GM13976 (cell line): ENCODE measurements at places on chromosomes 7 and 10.

DNA sequence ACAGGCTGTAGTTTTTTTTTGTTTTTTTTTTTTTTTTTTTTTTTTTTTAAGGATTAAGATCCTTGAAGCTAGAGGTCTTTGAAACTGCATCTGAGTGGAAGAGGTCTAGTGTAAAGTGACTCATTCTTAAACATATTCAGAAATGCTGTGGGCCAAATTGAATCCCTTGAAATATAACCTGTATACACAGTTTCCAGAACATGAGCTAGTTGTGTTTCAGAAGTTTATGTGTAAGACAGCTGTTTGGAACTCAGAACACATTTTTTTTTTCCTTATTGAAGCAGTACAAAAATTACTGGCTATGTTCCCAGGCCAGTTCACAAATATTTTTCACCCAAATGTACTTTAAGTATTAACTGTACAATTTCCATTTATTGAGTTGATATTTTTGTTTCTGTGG is 67.9 kb downstream of the PPP1R9A start:
- no peak for DNase-seq

DNA sequence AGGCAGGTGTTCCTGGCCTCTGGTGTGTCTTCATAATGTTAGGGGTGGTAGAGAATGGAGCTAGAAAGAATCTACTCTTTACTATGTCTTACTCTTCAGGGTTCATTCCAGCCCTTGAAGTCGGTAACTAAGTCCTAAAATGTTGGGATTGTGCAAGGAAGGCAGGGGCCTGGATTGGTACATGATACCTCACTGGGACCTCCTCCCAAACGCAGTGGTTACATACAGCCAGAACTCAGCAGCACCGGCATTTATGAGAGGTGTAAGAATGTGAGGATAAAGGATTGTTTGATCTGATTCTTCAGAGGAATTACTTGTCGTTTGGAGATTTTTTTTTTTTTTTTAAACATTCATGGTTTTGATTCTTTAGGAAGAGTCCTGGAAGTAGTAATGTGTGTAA is 6.9 kb downstream of the COMTD1 start:
- DNase-seq = no peak

- DNase-seq = no peak
Measured at GRCh38 chr10:15223174-15223573, 54.7 kb upstream of the NMT2 start.

GRCh38 chr10:103514244-103514643 is 20.7 kb downstream of the NEURL1 start:
- DNase-seq = no peak

DNA sequence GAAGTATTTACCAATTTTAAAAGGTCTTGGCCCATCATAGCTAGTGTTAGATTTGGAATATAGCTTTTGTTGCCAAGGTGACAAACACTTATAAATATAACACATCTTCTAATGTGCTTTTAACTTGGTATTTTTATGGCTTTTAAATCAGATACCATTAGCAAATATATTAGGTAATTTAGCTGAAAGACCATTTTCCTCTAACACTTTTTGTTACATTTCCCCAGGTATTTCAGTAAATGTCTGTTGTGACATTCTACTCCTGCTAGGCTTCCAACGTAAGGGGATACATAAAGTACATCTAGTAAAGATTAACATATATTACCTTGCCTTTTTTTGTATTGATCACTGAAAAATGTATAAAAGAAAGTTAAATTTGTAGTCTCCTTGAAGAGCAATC is 75.0 kb upstream of the SEM1 start:
- no peak for DNase-seq

DNA sequence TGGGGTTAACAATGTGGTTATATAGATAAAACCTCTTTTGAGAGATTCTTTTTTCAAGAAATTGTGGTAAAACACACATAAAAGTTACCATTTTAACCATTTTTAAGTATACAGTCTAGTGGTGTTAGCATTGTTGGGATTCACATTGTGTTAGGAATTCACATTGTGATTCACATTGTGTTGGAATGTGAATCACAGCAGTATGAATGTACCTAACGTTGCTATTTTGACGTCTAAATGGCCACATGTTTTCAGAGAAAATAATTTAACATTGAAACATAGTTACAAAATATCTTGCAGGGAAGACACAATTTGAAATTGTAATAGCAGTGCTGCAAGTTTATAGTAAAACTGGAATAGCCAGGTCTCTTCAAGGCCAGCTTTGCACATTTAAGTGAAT is 129.0 kb downstream of the BICC1 start:
- DNase-seq = no peak

- no peak for DNase-seq
Measured at GRCh38 chr10:63585041-63585440, 63.8 kb downstream of the REEP3 start.

GRCh38 chr7:94655126-94655847 is 646 bp downstream of the SGCE start:
- DNase-seq = no peak

DNA sequence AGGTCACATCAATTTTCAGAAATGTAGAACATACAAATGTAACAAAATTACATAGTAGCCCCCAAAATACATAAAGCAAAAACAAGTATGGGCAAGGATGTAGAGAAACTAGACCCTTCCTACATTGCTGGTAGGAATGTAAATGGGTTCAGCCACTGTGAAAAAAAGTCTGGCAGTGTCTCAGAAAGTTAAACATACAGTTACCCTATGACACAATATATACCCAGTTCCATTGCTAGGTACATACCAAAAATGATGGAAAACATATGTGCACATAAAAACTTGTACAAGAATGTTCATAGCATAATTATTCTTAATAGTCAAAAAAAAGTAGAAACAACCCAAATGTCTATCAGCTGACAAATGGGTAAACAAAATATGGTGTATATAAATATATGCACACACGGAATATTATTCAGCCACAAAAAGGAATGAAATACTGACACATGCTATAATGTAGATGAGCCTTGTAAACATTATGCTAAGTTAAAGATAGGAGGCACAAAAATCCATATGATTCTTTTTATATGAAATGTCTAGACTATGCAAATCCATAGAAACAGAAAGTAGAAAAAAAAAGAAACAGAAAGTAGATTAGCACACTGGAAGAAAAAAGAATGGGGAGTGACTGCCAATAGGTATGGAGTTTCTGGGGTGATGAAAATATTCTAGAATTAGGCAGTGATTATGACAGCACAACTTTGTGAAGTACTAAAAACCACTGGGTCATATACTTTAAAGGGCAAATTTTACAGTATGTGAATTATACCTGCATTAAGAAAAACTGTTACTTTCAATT is 13.5 kb downstream of the HERPUD2 start:
- no peak for DNase-seq

DNA sequence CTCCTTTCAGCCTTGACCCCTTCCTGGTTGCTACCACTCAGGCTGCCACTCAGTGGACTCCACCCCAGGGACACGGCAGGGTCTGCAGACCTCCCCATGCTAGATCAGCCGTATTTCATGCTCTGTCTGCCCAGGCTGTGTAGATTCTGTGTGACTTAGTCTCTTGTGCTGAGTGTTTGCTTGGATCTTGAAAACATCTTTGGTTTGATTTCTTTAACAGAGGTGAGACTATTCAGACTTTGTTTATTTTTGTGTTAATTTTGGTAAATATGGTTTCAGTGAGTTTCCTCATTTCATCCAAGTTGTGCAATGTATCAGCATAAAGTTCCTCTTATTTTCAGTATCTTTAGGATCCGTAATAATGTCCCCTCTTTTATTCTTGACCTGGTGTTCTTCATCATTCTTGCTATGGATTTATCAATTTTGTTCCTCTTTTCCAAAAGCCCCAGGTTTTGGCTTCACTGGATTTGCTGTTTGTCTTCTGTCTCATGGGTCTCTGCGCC is 21.2 kb upstream of the PWWP2B start:
- DNase-seq = no peak

DNA sequence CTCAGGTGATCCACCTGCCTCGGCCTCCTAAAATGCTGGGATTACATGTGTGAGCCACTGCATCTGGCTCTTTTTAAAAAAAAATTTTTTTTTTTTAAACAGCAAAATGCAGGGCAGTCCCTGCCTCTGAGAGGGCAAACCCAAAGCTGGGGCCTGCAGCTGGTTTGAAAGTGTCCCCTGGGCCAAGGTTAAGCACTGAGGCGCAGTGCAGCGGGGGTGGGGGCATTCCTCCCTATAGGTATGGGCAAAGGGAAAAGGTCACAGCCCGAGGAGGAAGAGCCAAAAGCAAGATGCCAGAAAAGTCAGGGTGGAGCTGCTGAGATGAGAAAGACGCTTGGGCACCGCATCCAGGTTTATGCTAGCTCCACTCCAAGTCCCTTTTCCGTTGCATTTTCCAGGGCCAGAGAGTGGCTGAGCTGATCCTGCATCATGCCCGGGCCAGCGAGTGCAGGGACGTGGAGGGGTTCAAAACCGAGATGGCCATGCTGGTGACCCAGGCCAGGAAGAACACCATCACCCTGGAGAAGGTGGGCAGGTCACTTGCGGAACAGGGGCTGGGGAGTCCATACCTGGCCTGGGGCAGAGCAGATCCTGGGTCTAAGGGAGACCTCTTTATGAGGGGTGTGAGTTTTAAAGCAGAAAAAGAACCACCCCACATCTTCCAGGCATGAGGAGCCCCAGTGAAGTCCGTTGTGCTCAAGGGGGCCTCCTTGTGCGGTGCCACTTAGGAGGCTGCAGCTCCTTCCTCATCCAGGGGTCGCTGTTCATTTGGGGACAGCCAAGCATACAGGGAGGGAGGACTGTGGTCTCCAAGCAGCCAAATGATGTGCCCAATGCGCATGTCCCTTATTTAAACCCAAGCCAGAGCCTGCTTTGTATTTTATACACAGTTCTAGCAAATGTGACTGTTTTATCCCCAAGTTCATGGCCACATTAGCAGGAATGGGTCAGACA is 7.0 kb upstream of the NDUFB2 start:
- peak; percentile 12 for DNase-seq

- no peak for DNase-seq
Measured at GRCh38 chr10:33237736-33238624, 96.5 kb downstream of the NRP1 start.

- DNase-seq = no peak
Measured at GRCh38 chr10:111316722-111317212, 239.9 kb downstream of the ADRA2A start.

DNA sequence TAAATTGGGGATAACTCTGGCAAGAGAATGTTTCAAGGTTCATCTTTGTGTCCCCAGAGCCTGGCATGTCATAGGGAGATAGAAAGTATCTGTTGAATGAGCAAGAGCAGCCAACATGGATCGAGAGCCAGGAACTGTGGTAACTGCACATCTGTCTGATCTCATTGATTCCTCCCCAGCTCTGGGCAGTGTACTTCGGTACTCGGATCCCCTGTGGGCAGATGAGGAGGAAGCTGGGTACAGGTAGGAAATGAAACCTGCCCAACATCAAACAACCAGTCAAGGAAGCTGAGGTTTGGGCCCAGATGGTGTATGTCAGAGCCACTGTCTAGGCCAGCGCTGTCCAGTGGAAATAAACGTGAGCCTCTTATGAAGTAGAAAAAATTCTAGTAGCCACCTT is 76.4 kb downstream of the GRK5 start:
- no peak for DNase-seq

DNA sequence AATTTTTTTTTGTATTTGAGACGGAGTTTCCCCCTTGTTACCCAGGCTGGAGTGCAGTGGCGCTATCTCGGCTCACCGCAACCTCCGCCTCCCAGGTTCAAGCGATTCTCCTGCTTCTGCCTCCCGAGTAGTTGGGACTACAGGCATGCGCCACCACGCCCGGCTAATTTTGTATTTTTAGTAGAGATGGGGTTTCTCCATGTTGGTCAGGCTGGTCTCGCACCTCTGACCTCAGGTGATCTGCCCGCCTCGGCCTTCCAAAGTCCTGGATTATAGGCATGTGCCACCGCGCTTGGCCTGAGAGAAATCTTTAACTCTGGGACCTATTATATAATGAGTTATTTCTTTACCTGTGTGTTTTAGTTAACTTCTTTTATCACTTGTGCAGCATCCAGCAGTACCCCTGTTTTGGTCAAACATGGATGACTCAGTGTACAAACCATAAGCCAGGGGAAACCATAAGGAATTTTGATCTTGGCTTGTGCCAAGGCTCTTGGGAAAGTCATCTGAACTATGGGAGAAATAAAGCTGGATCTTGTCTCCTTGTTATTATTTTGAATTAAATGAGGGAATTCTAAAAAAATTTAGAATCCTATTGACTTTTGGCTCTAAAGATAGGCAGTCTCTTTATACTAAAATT is 23.6 kb upstream of the ZRANB1 start:
- no peak for DNase-seq

- DNase-seq = no peak
Measured at GRCh38 chr10:96840841-96841518, 8.9 kb downstream of the LCOR start.

GRCh38 chr10:127734753-127735152 is 2.2 kb upstream of the FOXI2 start:
- no peak for DNase-seq

GRCh38 chr10:33109788-33110469 is 151.9 kb upstream of the ITGB1 start:
- DNase-seq = no peak

- DNase-seq = no peak
Measured at GRCh38 chr10:79601939-79602338, 8.8 kb upstream of the SFTPA1 start.

DNA sequence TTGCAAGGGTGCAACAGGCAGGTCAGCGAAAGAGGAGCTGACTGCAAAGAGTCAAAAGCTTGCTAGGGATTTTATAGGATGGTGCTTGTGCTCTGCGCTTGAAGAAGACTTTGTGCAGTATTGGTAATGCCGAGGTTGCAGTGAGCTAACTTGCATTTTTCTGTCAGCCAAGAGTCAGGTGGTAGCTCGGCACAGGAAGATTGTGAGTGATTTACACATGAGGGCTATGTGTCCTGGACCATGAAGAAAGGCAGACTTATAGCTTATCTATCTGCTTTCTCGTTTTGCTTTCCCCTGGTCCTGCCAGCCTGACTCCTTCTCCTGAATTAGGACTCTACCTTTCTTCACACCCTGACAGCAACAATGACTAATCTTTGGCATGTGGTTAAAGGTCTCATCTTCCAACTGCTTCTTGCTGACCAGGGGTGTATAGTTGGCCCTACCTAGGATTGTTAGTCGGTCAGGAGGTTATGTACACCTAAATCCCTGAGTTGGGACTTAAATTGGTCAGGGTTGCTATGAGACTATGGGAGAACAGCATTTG is 4.1 kb upstream of the SYPL1 start:
- no peak for DNase-seq

DNA sequence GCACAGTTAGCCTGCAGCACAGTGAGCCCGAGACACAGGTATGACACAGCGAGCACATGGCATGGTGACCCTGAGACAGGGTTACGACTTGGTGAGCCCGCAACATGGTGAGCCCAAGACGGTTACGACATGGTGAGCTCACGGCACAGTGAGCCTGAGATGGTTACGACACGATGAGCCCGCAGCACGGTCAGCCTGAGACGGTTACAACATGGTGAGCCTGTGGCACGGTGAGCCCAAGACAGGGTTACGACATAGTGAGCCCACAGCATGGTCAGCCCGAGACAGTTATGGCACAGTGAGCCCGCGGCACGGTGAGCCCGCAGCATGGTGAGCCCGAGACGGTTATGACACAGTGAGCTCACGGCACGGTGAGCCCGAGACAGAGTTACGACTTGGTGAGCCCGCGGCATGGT is 156.1 kb downstream of the MAD1L1 start:
- no peak for DNase-seq
